Esophagus muscularis mucosa (tissue), 4 donors: ENCODE measurements at places on chromosomes 5 and 9. TPM values are rescaled to one million over a fixed set of nuclear protein-coding genes. Genes with fewer than 3 reads are reported as not detected.

GRCh38 chr5:55724281-55724680 lies 12.2 kb upstream of the SLC38A9 start:
- no peak for DNase-seq

- no peak for DNase-seq
Observed at GRCh38 chr9:123335193-123335985, 20.6 kb upstream of the CRB2 start.

- DNase-seq = no peak
Observed at GRCh38 chr5:157592594-157592993, 17.0 kb upstream of the ADAM19 start.

DNA sequence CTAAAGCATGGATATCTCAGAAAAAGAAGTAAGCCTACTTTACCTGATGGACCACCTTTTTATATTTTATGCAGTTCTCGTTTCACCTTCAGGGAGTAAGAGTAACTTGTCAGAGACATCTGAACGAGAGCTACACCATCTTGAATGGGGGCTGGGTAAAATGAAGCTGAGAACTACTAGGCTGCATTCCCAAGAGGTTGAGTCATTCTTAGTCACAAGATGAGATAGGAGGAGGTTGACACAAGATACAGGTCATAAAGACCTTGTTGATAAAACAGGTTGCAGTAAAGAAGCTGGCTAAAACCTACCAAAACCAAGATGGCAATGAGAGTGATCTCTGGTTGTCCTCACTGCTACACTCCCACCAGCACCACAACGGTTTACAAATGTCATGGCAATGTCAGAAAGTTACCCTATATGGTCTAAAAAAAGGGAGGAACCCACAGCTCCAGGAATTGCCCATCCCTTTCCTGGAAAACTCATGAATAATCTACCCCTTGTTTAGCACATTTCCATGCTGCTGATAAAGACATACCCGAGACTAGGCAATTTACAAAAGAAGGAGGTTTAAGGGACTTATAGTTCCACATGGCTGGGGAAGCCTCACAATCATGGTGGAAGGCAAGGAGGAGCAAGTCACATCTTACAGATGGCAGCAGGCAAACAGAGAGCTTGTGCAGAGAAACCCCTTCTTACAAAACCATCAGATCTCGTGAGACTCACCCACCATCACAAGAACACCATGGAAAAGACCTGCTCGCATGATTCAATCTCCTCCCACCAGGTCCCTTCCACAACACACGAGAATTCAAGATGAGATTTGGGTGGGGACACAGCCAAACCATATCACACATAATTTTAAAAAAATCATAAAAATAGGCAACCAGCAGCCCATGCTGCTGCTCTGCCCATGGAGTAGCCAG lies 62.5 kb downstream of the GIN1 start:
- DNase-seq = no peak

DNA sequence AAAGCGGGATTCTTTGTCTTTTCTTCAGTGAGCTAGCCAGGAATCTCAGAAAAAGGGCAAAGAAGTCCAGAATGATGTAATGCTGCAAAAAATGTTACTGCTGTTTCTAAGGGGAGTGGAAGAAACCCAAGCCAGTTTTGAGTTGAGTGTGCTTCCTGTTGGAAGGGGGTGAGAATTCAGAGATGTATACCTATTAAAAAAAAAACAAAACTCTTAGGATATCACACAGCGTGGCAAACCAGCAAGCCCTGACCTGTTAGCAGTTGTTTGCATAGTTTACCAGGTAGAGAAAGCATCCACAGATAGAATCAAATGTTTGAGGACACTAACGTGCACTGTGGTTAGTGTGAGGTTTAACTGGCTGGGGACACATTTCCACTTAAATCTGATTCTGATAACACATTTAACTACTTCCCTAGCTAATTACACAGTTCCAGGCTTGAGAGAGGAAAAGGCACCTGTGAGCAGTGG lies 11.4 kb downstream of the BASP1 start:
- DNase-seq = no peak

ANKRD34B gene
- total RNA-seq = not detected

CDO1 gene
- 18.9 TPM for total RNA-seq

SLC34A3 gene
- total RNA-seq = not detected

UNC13B gene
- 29.9 TPM for total RNA-seq

MARCOL gene
- total RNA-seq = not detected

CCL21 gene
- total RNA-seq = 271 TPM
